Gastrocnemius medialis (tissue), 4 donors: ENCODE measurements at places on chromosomes 12 and 14. TPM values are rescaled to one million over a fixed set of nuclear protein-coding genes. Genes with fewer than 3 reads are reported as not detected.

DNA sequence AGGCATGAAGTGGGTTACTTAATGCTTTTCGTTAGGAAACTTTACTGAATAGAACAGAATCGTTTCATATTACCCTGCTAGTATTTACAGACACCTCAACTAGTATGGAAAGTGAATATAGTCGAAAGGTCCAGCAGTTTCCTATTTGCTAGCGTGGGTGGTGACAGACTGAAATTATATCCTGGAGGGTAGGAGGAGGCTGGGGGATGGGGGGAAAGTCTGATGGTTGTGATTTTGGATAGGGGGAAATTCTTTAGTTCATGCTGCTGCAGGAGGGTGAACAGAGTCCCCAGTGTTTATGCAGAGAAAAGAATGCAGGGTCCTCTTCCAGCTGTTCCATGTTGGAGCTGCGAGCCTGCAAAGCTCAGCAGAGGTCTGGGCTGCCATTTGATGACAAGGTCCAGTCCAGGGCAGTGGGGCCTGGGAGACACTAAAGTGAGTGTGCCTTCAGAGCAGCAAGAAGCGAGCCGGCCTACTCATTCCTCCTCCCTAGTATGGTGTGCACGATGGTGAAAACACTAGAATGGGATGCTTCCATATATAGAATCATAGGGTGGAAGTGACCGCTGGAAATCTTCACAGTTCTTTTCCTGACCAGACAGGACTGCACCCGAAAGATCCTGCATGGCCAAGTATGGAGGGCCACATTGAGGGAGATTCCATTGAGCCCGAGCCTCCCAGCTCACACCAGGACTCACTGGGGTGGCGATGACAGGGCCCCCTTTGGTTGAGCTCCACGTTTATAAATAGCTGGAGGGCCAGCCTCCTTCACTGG is 2.1 kb downstream of the SAMD4A start:
- H3K4me3 ChIP-seq, result peak overlapping the region; percentile 14
- H3K4me1 ChIP-seq, result peaks cover 43% of the 10 kb centered on the region
- peak overlapping the region; percentile 97 for H3K27ac ChIP-seq
- DNase-seq, result peak; percentile 38

GRCh38 chr14:35297706-35298105 is 5.5 kb downstream of the PSMA6 start:
- peaks cover 71% of the 10 kb centered on the region for H3K4me1 ChIP-seq
- no peak overlapping the region for H3K4me3 ChIP-seq
- no peaks in the 10 kb centered on the region for H3K36me3 ChIP-seq
- no peaks in the 10 kb centered on the region for H3K27me3 ChIP-seq
- no peak overlapping the region for H3K27ac ChIP-seq

GRCh38 chr14:68637106-68638021 is 155.5 kb downstream of the ZFP36L1 start:
- peaks cover 28% of the 10 kb centered on the region for H3K4me1 ChIP-seq
- no peaks in the 10 kb centered on the region for H3K36me3 ChIP-seq
- no peak for DNase-seq

GRCh38 chr14:87966816-87967215 is 26.2 kb downstream of the GALC start:
- no peak for DNase-seq
- H3K4me3 ChIP-seq, result no peak overlapping the region
- H3K27ac ChIP-seq, result no peak overlapping the region
- H3K4me1 ChIP-seq, result no peaks in the 10 kb centered on the region
- H3K36me3 ChIP-seq, result no peaks in the 10 kb centered on the region

DNA sequence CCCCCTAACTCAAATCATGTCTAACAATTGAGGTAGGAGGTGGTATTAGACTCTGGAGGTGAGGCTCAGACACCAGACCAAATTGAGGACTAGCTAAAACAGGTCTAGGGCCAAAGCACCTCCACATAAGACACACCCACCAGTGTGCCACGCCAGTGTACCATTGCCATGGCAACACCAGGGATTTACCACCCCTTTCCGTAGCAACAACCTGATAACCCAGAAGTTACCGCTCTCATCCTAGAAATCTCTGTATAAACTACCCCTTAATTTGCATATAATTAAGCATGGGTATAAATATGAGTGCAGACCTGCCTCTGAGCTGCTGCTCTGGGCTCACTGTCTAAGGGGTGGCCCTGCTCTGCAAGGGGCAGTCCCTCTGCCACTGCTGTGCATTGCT is 57.4 kb upstream of the PPP2R5C start:
- no peaks in the 10 kb centered on the region for H3K27me3 ChIP-seq
- no peak for DNase-seq
- no peaks in the 10 kb centered on the region for H3K4me1 ChIP-seq
- no peak overlapping the region for H3K4me3 ChIP-seq

DNA sequence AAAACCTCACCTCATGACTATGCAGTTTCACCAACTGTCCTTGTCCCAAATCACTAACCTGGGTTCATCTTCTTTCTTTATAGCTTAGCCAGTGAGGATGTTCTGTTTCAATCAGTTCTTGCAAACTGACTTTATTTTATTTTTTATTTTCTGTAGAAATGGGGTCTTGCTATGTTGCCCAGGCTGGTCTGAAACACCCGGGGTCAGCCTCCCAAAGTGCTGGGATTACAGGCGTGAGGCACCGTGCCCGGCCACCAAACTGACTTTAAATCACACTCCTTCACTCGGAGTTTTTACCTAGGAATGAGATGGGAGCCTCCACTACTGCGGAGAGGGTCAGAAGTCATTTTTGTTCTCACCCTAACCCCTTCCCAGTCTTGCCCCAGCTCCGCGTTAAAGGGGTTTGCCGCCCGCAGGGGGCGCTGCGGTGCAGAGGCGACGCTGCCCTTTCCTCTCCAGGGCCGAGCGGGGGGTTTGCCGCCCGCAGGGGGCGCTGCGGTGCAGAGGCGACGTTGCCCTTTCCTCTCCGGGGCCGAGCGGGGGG is 7.0 kb upstream of the B4GALNT3 start:
- H3K36me3 ChIP-seq, result no peaks in the 10 kb centered on the region
- no peak overlapping the region for H3K4me3 ChIP-seq
- H3K27me3 ChIP-seq, result peaks cover under 1% of the 10 kb centered on the region
- no peaks in the 10 kb centered on the region for H3K4me1 ChIP-seq
- no peak overlapping the region for H3K27ac ChIP-seq
- no peak for DNase-seq

- H3K27ac ChIP-seq, result no peak overlapping the region
- H3K4me1 ChIP-seq, result peaks cover 26% of the 10 kb centered on the region
- DNase-seq, result no peak
- H3K27me3 ChIP-seq, result no peaks in the 10 kb centered on the region
- no peak overlapping the region for H3K4me3 ChIP-seq
These were observed 82.9 kb downstream of the ARF6 start for GRCh38 chr14:49975799-49976198.

DNA sequence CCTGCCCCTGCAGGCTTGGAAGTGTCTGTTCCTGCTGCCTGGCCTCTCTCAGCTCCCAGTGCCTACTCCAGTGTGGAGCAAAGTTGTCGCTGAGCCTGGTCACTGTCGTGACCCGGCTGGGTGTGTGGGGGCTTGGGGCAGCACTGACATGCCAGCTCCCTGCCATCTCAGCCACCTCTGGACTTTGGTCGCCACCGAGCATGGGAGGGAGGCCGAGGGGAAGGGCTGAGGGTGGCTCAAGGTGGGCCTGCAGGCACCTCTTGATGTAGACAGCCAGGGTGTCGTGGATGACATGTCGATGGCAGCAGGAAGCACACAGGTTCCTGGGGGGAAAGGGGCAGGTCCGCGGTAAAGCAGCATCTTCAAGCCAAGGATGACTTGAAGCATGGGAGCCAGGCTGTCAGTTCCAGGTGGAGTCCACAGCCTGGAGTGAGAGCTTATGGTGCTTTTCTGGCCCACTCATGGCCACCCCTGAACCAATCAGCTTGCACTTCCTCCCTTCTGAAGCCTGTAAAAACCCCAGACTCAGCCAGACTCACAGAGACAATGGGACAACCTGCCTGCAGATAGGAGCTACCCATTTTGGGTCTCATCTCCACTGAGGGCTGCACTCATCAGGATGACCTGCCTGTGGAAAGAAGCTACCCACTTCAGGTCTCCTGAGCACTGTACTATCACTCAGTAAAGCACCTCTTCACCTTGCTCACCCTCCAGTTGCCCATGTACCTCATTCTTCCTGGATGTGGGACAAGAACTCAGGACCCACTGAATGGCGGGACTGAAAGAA is 210.1 kb downstream of the MON2 start:
- DNase-seq, result no peak
- H3K4me1 ChIP-seq, result no peaks in the 10 kb centered on the region
- H3K27ac ChIP-seq, result no peak overlapping the region
- no peaks in the 10 kb centered on the region for H3K27me3 ChIP-seq
- no peaks in the 10 kb centered on the region for H3K36me3 ChIP-seq
- no peak overlapping the region for H3K4me3 ChIP-seq

- H3K4me3 ChIP-seq, result no peak overlapping the region
- H3K4me1 ChIP-seq, result peaks cover 31% of the 10 kb centered on the region
- H3K36me3 ChIP-seq, result no peaks in the 10 kb centered on the region
- DNase-seq, result no peak
These were observed 115.0 kb upstream of the EGLN3 start for GRCh38 chr14:34065690-34066391.

GRCh38 chr12:4417455-4417854 is 28.2 kb downstream of the FGF6 start:
- no peak overlapping the region for H3K4me3 ChIP-seq
- H3K4me1 ChIP-seq, result peaks cover 8% of the 10 kb centered on the region
- H3K27ac ChIP-seq, result no peak overlapping the region
- H3K27me3 ChIP-seq, result peaks cover 20% of the 10 kb centered on the region
- H3K36me3 ChIP-seq, result no peaks in the 10 kb centered on the region

- H3K4me3 ChIP-seq, result no peak overlapping the region
- no peak for DNase-seq
- H3K4me1 ChIP-seq, result peaks cover 4% of the 10 kb centered on the region
- no peaks in the 10 kb centered on the region for H3K36me3 ChIP-seq
- no peak overlapping the region for H3K27ac ChIP-seq
- no peaks in the 10 kb centered on the region for H3K27me3 ChIP-seq
These were observed 68.6 kb downstream of the EP400 start for GRCh38 chr12:132018193-132018916.

DNA sequence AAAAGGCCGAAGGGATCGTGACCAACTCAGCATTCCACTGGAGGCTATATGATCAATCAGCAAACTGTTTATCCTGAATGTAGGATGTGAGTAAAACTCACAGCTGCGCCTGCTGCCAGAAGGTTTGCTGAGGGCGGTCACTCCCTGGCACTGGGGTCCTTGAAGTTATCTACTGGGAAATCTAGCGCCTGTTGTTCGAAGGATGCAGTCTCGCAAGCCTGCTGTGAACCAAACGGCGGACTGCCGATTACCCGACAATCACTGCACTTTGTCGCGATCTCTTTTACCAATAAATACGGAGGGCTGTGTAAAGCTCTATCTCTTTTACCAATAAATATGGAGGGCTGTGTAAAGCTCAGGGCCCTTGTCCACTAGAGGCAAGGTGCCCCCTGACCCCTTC is 12.9 kb downstream of the DDX51 start:
- no peaks in the 10 kb centered on the region for H3K4me1 ChIP-seq
- no peak for DNase-seq
- H3K27ac ChIP-seq, result no peak overlapping the region
- no peak overlapping the region for H3K4me3 ChIP-seq
- H3K36me3 ChIP-seq, result peaks cover 30% of the 10 kb centered on the region

DNA sequence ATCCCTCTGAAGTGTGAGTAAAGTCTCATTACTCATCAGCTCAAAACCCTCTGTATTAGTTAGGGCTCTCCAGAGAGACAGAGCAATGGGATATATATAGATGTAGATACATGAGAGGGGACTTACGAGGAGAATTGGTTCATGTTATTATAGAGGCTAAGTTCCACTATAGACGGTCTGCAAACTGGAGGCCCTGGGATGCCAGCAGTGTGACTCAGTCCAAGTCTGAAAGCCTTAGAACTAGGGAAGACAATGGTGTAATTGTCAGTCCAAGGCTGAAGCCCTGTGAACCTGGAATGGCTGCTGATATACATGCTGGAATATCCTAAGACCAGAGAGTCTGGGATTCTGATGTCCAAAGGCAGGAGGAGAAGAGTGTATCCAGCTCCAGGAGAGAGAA is 57.3 kb upstream of the CEP83 start:
- no peak overlapping the region for H3K4me3 ChIP-seq
- H3K4me1 ChIP-seq, result no peaks in the 10 kb centered on the region
- no peaks in the 10 kb centered on the region for H3K27me3 ChIP-seq

GRCh38 chr14:101761881-101762529 is 496 bp downstream of the PPP2R5C start:
- peak overlapping the region; percentile 59 for H3K4me3 ChIP-seq
- DNase-seq, result peak; percentile 31
- H3K36me3 ChIP-seq, result no peaks in the 10 kb centered on the region
- H3K27me3 ChIP-seq, result no peaks in the 10 kb centered on the region

- H3K4me3 ChIP-seq, result no peak overlapping the region
- H3K36me3 ChIP-seq, result no peaks in the 10 kb centered on the region
- no peaks in the 10 kb centered on the region for H3K4me1 ChIP-seq
These were observed 240.3 kb upstream of the TMPO start for GRCh38 chr12:98275131-98275475.

GRCh38 chr12:26523708-26524150 is 309.3 kb downstream of the ITPR2 start:
- peak overlapping the region; percentile 77 for H3K27ac ChIP-seq
- H3K36me3 ChIP-seq, result no peaks in the 10 kb centered on the region
- DNase-seq, result peak; percentile 95
- no peak overlapping the region for H3K4me3 ChIP-seq

DNA sequence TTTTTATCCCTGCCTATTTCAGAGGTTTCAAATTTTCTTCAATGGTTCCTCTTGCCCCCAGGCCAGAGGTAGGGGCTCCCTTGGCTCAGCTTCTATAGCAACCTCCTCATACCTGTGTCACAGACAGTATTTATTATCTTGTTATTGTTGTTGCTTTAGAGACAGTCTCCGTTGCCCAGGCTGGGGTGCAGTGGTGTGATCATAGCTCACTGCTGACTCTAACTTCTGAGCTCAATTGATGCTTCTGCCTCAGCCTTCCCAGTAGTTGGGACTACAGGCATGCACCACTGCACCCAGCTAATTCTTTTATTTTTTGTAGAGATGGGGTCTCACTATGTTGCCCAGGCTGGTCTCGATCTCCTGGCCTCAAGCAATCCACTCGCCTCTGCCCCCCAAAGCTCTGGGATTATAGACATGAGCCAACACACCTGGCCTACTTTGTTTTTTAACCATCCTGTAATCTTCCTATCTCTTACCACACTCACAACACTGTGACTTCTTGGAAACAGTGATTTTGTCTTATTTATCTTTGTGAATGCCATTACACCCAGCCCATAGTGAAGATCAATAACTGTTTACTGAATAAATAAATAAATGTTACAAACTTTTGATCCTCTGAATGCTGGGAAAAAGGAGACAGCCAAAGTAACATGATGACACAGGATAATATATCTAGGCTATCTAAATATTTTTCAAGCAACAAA is 95.9 kb downstream of the PHLDA1 start:
- no peak overlapping the region for H3K27ac ChIP-seq
- H3K36me3 ChIP-seq, result no peaks in the 10 kb centered on the region
- no peak overlapping the region for H3K4me3 ChIP-seq
- no peaks in the 10 kb centered on the region for H3K4me1 ChIP-seq
- DNase-seq, result no peak

Gene SPTB
- 204 TPM for total RNA-seq

Gene IGF1
- 8.3 TPM for total RNA-seq

Gene TXNDC16
- 3.0 TPM for total RNA-seq
